Caudate nucleus (tissue), 63 donors: ENCODE measurements at places on chromosomes 11 and 22.

- DNase-seq: no peak
These were observed 1417.4 kb downstream of the TBC1D22A start for GRCh38 chr22:48179571-48180546.

DNA sequence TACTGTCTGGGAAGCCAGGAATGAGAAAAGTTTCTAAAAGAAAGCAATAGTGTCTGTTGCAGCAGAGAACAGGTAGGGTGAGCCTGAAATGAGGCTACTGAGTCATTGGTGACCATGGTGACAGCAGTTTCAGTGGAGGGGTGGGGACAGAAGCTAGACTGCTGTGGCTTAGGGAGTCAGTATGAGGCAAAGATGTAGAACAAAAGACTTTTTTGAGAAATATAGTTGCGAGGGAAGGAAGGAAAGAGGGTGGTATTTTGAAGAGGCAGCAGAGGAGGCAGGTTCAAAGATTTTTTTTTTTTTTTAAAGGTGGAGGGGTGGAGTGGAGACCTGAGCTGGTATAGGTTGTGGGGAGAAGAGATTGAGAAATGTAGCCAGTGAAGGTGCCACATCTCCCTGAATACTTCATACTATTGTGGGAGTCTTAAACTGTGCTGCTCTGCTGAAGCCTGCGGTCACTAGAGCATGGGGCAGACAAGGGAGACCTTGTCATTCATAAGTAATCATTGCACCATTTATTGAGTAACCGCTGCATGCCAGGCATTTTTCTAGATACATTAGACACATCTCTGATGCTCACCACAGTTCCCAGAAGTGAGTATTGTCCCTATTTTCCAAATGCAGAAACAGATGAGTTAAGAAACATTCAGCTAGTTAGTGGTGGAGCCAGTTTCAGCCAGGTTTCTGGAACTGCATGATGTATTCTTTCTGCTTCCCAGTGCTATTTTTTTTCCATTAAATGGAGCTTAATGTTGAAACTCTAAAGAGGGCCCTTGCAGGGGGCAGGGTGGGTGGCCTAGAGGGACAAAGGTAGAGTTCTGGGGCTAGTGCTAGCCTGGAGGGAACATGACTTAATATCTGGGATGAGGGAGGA lies 49.9 kb downstream of the STIM1 start:
- DNase-seq: peak; percentile 46

DNA sequence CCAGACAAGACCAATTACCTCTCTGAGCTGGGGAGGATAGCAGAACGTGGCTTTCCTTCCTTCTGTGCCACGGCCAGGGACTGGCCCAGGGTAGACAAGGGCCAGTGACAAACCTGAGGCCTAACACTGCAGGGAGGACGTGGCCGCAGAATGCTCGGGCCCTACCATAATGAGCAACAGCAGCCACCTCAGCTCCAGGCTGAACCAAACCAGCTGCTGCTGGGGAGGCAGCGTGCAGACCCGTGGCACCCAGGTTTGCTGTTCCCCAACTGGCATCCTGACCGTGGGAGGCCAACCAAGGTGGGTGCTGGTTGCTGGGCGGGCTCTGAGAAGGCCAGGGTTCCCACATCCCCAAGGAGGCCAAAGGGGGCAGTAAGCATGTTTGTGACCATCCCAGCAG lies 83.0 kb downstream of the MORC2 start:
- no peak for DNase-seq

- no peak for DNase-seq
These were observed 81.8 kb downstream of the SFI1 start for GRCh38 chr22:31578171-31578570.

GRCh38 chr11:69059985-69060384 lies 11.3 kb downstream of the TPCN2 start:
- no peak for DNase-seq

DNA sequence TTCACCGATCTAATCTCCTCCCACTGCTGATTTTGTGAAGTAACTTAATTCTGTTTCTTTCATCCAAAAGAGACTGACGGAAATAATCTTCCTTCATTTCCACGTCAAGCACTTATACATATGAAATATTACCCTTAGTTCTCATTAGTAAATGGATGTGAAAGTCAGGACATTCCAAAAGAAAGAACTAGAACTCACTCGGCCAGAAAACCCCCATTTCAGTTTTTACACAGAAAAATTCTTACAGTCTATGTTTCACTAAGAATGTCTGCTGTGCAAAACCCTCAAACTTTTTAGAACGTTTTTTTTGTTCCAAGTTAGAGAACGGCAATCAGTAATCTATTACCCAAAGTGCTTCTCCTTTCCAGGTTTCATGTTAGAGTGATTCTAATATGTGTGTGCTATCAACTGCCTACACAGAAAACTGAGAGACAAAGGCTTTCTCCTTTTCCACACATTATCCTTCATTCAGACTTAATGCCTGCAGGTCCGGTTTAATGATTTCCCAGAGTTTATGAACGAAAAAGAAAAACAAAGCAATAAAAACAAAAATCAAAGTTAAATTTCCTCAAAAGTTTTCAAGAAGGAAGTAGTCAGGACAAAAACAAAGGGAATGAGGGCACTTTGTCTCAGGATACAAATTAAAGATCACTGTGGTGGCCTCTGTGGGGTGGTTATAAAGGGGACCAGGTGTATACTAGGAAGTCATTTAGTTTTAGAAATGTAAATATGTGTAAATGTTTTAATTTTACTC lies 11.3 kb upstream of the SESN3 start:
- no peak for DNase-seq

DNA sequence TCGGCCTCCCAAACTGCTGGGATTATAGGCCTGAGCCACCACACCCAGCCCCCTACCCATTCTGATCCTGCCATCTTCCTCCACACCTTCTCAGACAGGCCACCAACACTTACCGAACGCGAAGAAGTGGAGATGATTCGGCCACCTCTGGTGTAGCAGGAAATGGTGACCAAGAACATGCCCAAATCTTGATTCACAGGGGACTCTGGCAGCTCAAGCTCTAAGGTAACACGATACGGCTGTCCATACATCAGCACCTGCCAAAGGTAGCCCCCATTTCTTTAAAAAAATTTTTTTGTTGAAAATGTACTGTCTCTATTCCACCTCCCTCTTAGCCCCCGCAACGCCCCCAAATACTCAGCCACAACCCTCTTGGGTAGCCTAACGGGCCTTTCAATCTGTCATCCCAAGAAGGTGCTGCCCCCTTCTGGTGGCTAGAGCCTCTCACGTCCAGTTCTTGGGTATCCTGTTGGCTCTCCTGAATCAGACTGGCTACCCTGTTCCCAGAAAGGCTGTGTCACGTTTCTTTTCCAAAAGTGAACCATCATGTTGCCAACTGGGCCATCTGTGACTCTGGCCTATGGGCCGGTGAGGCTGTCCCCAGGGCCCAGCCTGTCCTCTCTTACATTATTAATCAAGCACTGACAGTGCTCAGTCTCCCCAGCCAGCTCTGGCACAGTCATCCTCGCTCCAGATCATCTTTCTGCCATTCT lies 5.3 kb upstream of the LRRN4CL start:
- DNase-seq: no peak

GRCh38 chr11:19696073-19696472 lies 16.6 kb upstream of the NAV2 start:
- no peak for DNase-seq

DNA sequence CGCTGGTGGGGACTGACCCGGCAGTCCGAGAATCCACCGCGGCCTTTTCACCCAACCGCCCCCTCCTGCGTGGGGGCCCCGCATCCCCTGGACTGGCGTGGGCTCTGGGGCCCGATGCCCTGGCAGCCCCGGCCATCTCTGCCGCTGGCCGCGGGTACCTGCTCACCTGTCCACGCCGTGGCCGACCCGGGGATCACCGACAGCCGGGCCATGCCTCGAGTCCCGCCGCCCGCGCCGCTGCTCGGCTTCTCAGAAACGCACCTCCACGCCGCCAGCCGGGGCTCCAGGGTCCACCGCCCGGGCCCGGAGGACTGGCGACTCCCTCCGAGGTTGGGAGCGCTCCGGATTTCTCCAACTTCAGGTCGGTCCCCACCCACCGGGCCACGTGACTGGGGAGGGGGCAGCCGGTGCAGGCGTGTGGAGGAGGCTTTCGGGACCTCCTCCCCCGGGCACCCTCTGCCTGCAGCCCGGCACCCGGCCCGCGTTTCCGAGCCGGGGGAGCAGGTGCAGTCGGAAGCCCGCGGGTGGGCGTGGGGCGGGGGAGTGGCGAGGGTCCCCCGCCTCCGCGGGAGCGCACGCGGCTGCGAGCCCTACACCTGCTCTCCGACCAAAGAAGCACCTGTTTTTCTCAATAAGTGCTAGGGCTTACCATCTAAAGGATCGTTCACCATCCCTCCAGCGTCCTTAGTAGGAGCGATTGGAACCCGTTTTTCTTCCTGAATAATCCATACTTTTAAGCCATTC lies 554 bp upstream of the NRIP3 start:
- no peak for DNase-seq

GRCh38 chr11:85076535-85077330 lies 550.4 kb downstream of the DLG2 start:
- no peak for DNase-seq

DNA sequence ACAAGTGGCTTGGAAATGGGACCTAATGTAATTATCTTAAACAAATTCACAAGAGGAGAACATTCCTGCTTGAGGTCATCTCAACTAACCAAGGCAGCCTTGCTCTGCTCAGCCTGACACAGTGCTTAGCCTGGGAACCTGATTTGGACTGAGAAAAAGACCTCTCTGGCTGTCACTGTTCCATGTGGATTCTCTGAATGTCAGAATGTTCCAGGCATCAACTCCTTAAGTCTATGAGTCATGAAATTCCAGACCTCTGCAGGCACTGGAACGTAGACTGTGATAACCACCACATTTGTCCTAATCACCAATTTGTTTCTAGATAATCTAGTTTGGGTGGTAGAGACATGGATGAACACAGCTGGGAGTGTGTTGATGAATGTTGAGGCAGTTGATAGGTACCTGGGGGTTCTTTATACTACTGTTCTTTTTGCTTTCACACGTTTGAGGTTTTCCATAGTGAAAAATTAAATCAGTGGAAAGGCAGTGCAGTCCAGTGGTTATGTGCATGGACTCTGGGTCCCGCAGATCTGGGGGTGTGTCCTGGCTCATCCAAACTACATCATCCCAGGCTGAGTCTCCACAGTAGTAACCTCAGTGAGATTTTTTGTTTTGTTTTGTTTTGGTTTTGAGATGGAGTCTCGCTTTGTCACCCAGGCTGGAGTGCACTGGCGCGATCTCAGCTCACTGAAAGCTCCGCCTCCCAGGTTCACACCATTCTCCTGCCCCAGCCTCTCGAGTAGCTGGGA lies 269.6 kb downstream of the MN1 start:
- DNase-seq: no peak

- DNase-seq: peak; percentile 75
These were observed at the start of gene MED19 for GRCh38 chr11:57711414-57712255. Gene MED19 (minus strand): TSS chr11:57712215. CDS start chr11:57712179, 36 bp downstream.

- peak; percentile 69 for DNase-seq
These were observed 607 bp downstream of the PLAAT3 start for GRCh38 chr11:63613517-63614135.

DNA sequence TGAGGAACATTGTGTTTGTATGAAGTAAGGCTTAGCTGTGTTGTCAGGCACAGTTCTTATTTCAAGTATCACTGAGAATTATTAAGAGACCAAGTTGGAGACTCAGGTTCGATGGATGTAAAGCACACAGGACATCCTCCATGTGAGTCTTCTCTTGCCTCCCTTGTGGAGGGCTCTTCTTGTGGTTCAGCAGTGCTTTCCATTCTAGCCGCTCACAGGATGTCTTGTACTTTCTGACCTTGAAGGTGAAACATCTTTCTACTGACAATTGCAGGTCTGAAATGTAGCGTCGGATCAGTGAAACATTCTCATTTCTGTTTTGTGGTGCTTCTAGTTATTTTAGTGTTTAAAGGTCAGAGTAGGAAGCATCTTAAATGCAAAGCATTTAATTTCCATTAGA lies 154.6 kb downstream of the HIPK3 start:
- DNase-seq: no peak

DNA sequence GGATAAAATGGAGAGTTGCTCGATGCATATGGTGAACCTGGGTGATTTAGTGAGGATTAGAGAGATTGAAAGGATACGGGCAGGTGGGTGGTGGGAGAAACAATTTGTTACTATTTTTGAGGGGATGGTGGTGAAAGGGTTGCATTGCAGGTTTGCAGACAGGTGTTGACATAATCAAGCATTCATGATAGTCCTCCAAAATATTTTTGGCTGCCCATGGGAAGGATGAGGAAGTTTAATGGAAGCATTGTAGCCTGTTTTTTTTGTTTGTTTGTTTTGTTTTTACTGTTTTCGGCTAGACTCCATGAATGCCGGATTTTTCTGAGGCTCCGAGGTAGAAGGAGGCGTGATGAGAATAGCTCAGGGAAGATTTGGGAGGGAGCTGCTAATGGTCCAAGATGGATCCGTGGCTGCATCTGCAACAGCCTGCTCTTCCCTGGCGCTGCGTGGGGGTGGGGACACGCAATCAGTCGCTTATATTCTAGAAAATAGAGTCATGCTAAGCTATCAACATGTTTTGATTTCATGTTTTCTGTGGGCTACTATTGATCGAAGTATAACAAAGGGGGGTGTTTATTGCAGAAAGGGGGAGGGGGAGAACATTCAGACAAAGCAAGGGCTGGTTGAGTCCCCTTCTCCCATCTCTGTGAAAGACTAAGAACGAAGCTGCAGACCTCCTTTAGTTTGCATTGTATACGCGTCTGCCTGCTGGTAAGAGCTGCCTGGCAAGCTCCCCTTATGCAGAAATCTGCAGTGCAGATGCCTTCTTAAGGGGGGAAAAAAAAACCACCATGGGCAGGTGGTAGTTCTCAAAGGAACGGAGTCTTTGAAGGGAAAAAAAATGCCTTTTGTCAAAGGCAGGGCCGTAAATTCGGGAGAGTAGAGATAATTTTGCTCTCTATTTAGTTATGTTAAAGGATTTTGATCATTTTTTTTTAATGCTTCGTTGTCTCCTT lies 1.0 kb downstream of the RTN3 start:
- DNase-seq: peak; percentile 33

- DNase-seq: no peak
These were observed 107.1 kb upstream of the CD44 start for GRCh38 chr11:35031867-35032266.

DNA sequence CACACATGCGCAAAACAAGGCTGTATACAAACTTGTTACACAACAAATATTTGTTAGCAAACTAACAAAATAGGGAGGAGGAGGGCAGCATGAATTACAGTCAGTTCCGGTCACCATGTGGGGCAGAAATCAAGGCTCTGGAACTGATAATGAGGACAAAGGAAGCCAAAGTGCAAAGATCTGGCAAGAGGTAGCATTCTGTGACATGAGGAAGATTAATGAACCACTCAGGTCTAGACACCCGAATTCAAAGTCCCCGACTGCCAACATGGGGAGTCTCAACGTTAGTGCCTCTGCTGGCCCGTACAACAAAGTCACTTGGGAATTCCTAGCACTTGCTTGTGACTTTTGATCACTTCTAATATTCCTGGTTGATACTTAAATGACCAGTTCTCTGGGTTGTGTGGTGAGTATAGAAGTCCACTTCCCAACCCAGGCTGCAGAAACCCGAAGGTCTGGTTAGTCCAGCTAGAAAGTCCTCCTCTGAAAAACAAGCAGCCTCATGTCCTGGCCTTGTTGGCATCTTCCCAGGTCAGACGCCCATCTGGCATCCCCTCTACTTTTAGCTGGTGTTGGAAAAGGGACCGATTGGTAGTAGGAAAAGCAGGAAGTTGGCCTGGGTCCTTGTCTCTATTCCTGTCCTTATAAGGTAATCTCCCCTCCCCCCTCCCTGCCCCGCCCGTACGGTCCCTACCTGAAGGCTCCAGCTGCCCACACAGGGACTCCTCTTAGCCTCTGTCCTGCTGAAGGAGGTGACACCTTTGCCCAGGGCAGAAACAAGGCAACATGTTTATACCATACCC lies 1.6 kb downstream of the SUN2 start:
- DNase-seq: no peak

- DNase-seq: no peak
These were observed 206.3 kb downstream of the DDX10 start for GRCh38 chr11:108871152-108871551.
